EH (cell line): ENCODE measurements at places on chromosomes 4 and X.

- DNase-seq = no peak
Observed at GRCh38 chrX:25810202-25810601, 327.9 kb upstream of the MAGEB18 start.

GRCh38 chr4:94621491-94622080, 136.2 kb upstream of the BMPR1B start:
- DNase-seq = peak; percentile 60

GRCh38 chrX:138034136-138034535, 468.2 kb downstream of the ZIC3 start:
- no peak for DNase-seq

DNA sequence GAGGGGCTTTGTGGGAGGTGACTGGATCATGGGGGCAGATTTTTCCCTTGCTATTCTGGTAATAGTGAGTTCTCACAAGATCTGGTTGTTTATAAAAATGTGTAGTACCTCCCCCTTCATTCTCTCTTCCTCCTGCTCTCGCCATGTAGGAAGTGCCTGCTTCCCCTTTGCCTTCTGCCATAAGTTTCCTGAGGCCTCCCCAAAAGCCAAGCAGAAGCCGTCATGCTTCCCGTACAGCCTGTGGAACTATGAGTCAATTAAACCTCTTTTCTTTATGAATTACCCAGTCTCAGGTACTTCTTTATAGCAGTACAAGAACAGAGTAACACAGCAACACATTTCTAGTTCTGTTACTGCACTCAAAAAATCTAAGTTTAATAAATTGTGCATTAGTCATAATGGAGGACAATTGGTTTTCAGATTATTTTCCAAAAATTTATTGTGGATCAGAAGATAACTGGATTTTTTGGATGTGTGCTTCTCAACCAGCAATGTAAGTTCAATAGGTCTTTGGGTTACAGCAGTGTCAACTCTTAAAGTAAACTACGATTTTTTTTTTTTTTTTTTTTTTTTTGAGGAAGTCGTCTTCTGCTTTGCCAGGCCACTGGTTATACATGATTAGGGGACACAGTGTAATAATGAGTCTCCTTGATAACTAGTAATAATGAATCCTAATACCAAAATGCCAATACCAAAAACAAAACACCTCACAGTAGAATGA, 69.9 kb downstream of the CHIC2 start:
- DNase-seq = no peak

GRCh38 chr4:159487284-159487747, 384.4 kb downstream of the RAPGEF2 start:
- peak; percentile 78 for DNase-seq

- no peak for DNase-seq
Observed at GRCh38 chrX:152528193-152528592, 77.1 kb upstream of the GABRA3 start.

DNA sequence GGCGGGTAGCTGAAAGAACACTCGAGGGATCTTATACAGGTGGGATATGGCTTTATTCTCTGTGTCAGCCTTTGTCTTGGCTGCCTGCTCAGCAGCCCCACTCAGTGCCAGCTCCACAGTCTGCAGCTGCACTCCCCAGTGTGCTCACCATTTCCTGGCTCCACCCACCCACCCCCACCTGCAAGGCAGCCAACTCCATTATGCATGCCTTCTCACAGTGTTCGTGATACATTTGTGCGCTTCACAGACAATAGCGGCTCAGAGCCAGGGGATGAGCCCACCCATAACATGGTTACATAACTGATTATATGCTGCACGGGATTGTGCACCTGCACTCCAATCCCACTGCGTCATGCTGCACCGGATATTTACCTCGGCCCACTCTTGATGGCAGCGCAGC, 8.8 kb upstream of the TMEM128 start:
- DNase-seq = no peak

- DNase-seq = peak; percentile 26
Observed at GRCh38 chr4:128757712-128758111, 51.8 kb upstream of the JADE1 start.

DNA sequence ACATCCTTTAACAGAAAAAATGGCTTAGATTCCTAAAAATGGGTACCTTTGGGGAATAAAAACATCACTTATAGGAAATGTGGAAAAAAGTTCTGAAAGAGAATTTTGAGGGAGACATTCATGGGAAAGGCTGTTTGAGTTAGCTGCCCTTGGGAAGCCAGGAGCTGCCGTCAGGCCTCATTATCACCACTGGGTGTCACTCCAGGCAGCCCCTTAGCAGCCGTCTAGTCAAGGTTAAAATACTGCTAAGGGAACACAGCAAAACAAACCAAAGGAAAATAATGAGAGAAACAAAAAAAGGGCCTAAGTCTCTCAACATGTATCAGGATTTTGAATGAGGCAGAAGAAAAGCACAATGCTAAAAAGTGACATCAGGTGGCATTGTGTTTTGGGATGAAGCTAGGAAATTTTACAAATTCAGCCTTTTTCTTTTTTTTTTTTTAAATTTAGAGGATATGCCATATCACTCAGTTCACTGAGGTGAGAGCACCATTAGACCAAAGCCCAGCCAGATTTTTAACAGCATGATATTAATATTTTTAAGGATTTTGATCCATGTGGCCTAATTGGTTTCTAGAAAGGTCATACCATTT, 235.3 kb downstream of the GPAT3 start:
- peak; percentile 70 for DNase-seq

- peak; percentile 99 for DNase-seq
Observed at GRCh38 chr4:4990857-4991540, 28.3 kb downstream of the CYTL1 start.

DNA sequence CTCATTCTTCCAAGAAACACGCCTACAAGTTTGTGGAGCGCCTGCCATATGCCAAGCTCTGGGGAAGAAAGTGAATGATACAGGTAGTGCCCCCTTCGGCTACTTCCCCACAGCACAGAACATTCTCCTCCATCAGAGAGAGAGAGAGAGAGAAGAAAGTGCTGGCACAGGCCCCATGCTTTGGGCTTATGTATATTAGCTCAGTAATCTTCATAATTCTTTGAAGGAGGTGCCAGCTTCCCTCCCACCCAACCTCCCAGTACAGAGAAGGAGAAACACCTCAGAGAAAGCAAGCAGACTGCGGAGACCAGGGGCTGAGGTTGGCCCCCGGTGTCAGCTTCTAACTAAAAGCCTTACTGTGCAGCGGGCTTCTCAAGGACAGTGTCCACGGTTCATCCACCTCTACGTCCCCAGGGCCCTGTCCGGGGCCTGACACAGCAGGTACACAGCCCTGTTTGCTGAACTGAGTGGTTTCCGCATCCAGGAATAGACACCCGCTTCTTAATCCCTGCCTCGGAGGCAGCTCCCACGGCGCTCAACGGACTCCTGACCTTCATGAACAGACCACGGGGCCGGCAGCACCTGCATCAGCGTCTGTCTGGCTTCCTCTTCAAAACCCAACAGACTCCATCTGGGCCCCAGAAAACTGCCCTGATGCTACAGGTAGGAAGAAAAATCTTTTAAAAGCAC, 50.2 kb downstream of the JAKMIP1 start:
- no peak for DNase-seq

DNA sequence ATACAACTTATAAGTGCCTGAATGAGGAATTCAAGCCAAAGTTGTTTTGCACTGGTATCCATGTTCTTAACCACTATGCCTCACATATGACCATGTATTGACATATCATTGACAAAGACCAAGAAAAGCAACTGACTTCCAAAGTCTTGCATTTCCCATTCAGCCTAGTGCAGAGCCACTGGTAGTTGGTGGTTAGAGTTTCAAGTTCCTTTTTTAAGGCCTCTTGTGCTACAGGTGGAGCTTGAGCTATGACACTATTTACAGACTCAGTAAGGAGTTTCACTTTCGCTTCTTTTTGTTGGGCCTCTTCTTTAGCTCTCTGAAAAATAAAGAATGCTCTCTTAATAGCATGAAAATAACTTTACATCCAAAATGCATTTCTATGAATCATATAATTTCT, 763.0 kb downstream of the DMD start:
- DNase-seq = no peak

GRCh38 chr4:121185960-121186359, 21.8 kb upstream of the TNIP3 start:
- no peak for DNase-seq

- peak; percentile 77 for DNase-seq
Observed at GRCh38 chr4:105092356-105092755, 54.3 kb upstream of the TET2 start.

DNA sequence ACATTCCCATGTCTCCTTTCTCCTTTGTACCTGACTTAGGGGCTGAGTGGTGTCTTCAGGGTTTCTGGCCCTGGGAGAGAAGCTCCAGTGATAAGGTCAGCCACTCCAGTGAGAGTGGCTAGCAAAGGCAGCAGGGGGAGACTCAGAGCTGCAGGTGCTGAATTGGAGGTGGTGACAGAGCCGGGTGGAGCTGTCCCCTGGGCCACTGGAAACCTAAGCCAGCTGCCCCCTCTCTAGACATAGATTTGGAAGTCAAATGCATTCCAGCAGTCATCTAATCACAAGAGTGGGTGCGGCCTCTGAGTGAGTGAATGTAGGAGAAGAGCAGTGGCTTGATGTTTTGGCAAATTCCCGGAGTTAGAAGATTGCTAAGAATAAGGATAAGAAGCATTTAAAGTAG, 28.5 kb downstream of the TRIM2 start:
- DNase-seq = peak; percentile 18

- peak; percentile 97 for DNase-seq
Observed at GRCh38 chr4:72896515-72896914, 173.0 kb downstream of the COX18 start.

- DNase-seq = peak; percentile 58
Observed at GRCh38 chrX:154733066-154733425, 17.8 kb downstream of the GAB3 start.
